A673 (cell line): ENCODE measurements at places on chromosomes 7 and 10.

- DNase-seq: no peak
- no peaks in the 10 kb centered on the region for H3K36me3 ChIP-seq
- no peak overlapping the region for H3K27ac ChIP-seq
- H3K4me1 ChIP-seq: peaks cover 9% of the 10 kb centered on the region
- H3K27me3 ChIP-seq: no peaks in the 10 kb centered on the region
Measured at GRCh38 chr10:121089434-121089833, 238.3 kb downstream of the WDR11 start.

GRCh38 chr7:33072471-33072870 is 9.9 kb upstream of the NT5C3A start:
- no peaks in the 10 kb centered on the region for H3K4me1 ChIP-seq
- no peaks in the 10 kb centered on the region for H3K36me3 ChIP-seq
- no peak overlapping the region for H3K27ac ChIP-seq
- DNase-seq: no peak
- H3K4me3 ChIP-seq: no peak overlapping the region

GRCh38 chr7:69735582-69735981 is 137.3 kb downstream of the AUTS2 start:
- peaks cover 33% of the 10 kb centered on the region for H3K4me1 ChIP-seq
- no peaks in the 10 kb centered on the region for H3K27me3 ChIP-seq
- no peak for DNase-seq
- H3K4me3 ChIP-seq: no peak overlapping the region
- H3K27ac ChIP-seq: no peak overlapping the region

- no peaks in the 10 kb centered on the region for H3K4me1 ChIP-seq
- H3K27me3 ChIP-seq: no peaks in the 10 kb centered on the region
- no peak for DNase-seq
- H3K27ac ChIP-seq: peak overlapping the region; percentile 81
- H3K36me3 ChIP-seq: peaks cover 13% of the 10 kb centered on the region
- H3K4me3 ChIP-seq: peak overlapping the region; percentile 74
Measured at GRCh38 chr10:93701866-93702209, 554 bp downstream of the FRA10AC1 start.

DNA sequence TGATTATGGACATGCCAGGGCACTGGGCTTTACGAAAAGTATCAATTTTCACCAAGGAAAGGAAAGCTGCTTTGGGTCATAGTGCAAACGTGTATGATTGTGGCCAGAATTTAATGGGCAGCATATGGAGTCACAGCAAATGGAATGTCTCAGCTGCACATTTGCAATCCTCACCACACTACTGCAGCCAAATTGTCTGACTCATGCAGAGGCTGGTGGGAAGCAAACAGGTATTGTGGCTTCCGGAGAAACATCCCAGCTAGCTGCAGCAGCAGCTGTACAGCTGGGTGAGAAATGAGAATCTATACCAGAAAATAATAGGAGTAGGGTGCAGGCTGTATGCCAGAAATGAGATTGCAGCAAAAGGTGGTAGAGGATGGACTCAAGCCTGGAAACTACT is 374.7 kb upstream of the VWC2 start:
- no peak overlapping the region for H3K27ac ChIP-seq
- H3K36me3 ChIP-seq: no peaks in the 10 kb centered on the region
- no peak overlapping the region for H3K4me3 ChIP-seq
- no peaks in the 10 kb centered on the region for H3K4me1 ChIP-seq
- no peaks in the 10 kb centered on the region for H3K27me3 ChIP-seq

GRCh38 chr10:67269828-67270227 is 344.0 kb downstream of the LRRTM3 start:
- no peak overlapping the region for H3K27ac ChIP-seq
- H3K4me3 ChIP-seq: no peak overlapping the region
- peaks cover 15% of the 10 kb centered on the region for H3K27me3 ChIP-seq
- H3K36me3 ChIP-seq: no peaks in the 10 kb centered on the region

DNA sequence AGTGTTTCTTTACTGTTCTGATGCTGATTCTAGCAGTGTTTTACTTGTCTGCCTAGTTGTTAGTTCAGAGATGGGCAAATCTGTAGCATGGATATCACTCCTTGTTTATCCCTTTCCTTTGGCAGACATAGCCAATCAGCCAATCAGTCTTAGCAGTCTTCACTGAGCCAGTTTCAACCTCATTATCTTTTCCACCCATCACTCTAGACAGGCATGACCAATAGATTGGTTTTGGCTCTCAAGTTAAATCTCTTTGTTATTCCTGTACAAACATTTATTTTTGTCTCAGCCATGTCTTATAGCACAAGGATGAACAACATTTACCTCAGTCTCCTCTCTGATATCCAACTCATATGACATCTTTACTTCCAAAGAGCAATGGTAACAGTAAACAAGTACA is 109.5 kb downstream of the PRKG1 start:
- no peak overlapping the region for H3K4me3 ChIP-seq
- no peaks in the 10 kb centered on the region for H3K36me3 ChIP-seq
- no peak overlapping the region for H3K27ac ChIP-seq
- no peak for DNase-seq
- no peaks in the 10 kb centered on the region for H3K4me1 ChIP-seq

GRCh38 chr7:141073173-141073640 is 657 bp upstream of the TMEM178B start:
- no peaks in the 10 kb centered on the region for H3K36me3 ChIP-seq
- H3K4me1 ChIP-seq: peaks cover 16% of the 10 kb centered on the region
- peak; percentile 35 for DNase-seq
- H3K4me3 ChIP-seq: peak overlapping the region; percentile 45

DNA sequence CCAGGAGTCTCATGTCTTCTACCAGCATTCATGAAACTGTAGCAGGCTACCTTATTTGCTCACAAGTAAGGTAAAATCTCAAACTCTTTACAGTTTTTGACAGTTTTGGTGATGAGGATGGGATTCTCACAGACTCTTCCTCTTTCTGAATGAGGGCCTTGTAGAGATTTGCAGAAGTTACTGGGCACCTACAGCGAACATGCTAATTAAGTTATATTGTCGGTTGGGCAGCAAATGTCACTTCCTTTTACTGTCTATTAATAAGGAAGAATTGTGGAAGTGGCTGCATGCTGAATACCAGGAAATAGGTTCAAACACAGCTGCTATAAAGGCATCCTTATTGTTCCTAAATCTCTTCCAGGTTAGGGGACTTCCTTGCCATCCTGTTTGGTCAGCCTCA is 189.6 kb downstream of the DNAJC1 start:
- no peaks in the 10 kb centered on the region for H3K27me3 ChIP-seq
- H3K4me3 ChIP-seq: no peak overlapping the region

DNA sequence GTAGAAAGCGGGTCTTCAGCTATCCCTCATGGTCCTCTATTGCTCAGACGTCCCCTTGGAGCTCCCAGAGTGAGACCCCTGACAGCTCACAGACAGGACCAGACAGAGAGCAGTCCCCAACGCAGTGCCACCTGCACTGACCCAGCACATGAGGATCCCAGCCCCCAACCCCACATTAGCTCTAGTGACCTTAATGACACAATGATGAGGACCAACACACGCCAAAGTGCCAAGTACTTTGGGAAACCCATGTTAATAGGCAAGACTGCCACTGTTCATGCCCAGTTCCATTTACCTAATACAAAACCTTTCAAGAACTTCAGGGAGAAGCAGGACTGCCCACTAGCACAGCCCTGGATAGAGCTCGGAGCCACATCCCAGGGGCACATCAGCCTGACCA is 5.7 kb upstream of the GRB10 start:
- DNase-seq: no peak
- no peaks in the 10 kb centered on the region for H3K36me3 ChIP-seq
- H3K4me1 ChIP-seq: no peaks in the 10 kb centered on the region
- H3K4me3 ChIP-seq: no peak overlapping the region
- peaks cover 3% of the 10 kb centered on the region for H3K27me3 ChIP-seq

- no peak overlapping the region for H3K4me3 ChIP-seq
- H3K27me3 ChIP-seq: peaks cover 6% of the 10 kb centered on the region
- H3K27ac ChIP-seq: no peak overlapping the region
- no peak for DNase-seq
- H3K4me1 ChIP-seq: no peaks in the 10 kb centered on the region
Measured at GRCh38 chr10:112407696-112408095, 33.8 kb downstream of the ACSL5 start.

GRCh38 chr7:154953006-154953684 is 49.8 kb downstream of the PAXIP1 start:
- DNase-seq: peak; percentile 60
- H3K4me3 ChIP-seq: no peak overlapping the region
- H3K4me1 ChIP-seq: no peaks in the 10 kb centered on the region
- H3K27ac ChIP-seq: no peak overlapping the region
- H3K27me3 ChIP-seq: no peaks in the 10 kb centered on the region

DNA sequence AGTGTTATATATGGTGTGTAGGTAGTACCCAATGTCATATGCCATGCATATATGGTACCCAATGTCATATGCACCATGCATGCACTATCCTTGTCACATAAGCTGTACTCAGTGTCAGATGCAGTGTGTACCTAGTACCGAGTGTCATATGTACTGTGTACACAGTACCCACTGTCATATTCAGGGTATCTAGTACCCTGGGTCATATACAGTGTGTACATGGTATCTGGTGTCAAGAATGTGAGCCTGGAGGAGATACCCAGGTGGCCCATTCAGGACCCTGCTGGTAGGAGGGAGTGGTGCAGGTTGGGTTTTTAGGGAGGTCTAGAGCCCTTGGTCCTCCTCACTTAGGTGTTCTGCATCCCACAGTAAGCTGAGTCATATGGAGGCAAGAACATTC is 1.8 kb downstream of the ZMYND11 start:
- no peaks in the 10 kb centered on the region for H3K27me3 ChIP-seq
- H3K27ac ChIP-seq: no peak overlapping the region
- peaks cover 34% of the 10 kb centered on the region for H3K4me1 ChIP-seq
- peak overlapping the region; percentile 66 for H3K4me3 ChIP-seq

DNA sequence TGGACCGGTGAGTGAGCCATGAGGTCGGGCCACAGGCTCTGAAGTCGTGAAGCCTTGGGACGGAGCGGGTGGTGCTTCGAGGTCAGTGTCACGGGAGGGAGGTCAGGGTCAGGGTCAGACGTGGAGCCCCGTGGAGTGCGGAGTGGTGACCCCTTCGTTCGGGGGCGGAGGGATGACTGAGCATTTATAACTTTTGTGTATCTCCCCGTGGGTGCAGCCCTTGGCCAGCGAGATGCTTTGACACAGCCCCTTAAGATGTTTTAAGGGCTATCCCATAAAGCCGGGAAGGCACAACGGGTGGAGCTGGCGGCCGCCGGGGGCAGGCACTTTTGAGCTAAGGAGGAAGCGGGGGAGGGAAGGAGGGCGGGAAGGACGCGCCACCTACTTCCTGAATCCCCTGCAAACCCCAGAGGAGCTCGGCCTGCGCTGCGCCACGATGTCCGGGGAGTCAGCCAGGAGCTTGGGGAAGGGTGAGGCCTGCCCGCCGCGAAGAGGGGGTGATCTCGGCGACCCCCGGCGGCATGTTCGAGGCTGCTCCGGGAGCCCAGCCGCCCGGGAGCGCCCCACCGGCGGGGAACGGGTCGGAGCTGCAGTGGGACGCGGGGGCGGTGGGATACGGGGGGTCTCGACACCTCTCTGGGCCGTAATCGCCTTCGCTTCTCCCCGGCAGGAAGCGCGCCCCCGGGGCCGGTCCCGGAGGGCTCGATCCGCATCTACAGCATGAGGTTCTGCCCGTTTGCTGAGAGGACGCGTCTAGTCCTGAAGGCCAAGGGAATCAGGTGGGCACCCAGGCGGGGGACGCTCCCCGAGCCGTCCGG is at the start of gene GSTO1:
GSTO1 (plus strand) TSS at position 400 of the 818 bp plus-strand sequence; CDS start at position 437, 37 bp downstream.
- H3K27ac ChIP-seq: peak within 1 kb of the TSS; percentile 96
- peaks cover 23% of the 10 kb centered on the region for H3K36me3 ChIP-seq
- peaks cover 25% of the 10 kb centered on the region for H3K4me1 ChIP-seq
- no peaks in the 10 kb centered on the region for H3K27me3 ChIP-seq
- H3K4me3 ChIP-seq: peak within 1 kb of the TSS; percentile 81
- peak; percentile 72 for DNase-seq
